EH (cell line): ENCODE measurements at places on chromosomes 7 and 10.

- no peak for DNase-seq
These were observed 85.5 kb downstream of the XRCC2 start for GRCh38 chr7:152590481-152590880.

- DNase-seq = peak; percentile 78
These were observed 54.2 kb downstream of the SLC39A12 start for GRCh38 chr10:18005781-18006456.

DNA sequence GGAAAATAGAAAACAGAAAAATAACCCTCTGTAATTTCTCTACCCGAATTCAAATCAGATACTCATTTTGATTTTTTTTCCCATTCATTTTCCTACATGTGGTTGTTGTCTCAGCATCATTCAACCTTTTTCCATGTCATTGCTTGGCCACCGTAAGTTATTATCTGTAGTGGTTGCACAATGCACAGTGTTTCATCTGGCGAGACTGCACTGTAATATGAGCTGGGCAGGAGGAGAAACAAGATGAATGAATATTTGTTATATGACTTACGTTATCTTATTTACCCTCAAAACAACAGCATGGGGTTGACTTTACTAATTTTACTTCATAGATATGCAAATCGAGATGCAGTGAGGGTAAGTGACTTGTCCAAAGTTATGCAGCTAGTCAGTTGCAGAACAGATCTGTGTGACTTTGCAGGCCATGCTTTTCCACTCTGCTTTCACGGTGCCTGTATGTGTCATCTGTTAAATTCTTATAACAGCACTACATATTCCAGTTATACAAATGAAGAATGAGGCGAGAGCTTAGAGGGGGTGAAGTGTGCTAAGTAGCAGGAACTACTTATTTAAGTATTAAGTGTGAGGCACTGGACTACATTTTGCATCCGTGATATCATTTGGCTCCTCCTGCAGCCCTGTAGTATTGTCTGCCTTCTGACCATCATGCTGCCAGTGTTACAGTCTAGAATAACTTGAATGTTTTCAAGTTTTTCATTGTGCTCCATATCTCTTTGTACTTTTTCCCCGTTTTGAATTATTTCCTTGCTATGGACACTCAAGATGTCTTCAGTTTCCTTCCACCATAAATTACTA lies 56.7 kb downstream of the ZMYND11 start:
- peak; percentile 60 for DNase-seq

DNA sequence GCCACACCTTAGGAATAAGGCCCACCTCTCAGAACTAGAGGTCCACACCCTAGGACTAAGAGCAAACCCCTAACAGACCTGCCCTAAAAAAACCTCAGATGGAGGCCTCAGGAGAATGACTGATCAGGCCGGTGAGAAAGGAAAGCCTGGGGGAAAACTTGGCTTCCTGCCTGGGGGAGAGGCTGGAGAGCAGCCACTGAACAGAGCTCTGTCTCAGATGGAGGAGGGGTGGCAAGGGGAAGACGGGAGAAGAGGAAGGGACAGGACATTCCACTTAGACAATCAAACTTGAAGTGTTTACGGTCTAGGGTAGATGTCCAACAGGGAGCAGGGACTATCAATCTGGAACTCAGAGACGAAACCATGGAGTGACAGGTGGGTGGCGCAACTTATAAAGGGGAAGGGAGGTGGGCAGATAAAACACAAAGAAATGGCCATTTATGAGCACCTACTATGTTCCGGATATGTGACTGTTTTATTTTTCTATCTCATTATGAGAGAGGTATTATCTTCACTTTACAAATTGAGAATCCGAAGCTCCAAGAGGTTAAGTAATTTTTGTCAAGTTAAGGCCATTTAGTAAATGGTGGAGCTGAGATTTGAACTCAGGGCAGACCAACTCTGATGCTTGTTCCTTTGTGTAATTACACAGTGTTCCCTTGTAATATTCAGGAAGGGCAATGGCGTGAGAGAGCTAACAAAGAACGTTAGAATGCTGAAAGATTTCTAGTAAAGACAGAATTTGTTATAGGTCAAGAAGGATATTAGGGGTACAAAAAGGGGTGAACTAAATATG lies 82.6 kb downstream of the DNMBP start:
- peak; percentile 87 for DNase-seq

DNA sequence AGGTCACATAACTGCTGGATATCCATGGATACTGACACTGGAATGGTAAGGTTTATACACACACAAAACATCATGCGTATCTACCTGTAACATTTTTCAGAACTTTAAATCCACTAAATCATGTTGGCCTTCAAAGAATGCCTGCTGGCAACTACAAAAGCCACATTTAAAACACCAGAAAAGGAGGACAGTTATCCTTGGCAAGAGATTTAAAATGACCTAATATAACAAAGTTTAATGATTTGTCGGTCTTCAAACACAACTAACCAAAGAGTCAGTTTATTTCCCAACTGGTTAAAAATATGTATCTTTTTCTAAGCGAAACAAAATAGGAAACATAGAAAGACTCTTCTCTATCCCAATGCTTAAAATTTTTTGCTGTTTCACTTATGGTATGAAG lies 24.0 kb downstream of the WAPL start:
- DNase-seq = no peak

DNA sequence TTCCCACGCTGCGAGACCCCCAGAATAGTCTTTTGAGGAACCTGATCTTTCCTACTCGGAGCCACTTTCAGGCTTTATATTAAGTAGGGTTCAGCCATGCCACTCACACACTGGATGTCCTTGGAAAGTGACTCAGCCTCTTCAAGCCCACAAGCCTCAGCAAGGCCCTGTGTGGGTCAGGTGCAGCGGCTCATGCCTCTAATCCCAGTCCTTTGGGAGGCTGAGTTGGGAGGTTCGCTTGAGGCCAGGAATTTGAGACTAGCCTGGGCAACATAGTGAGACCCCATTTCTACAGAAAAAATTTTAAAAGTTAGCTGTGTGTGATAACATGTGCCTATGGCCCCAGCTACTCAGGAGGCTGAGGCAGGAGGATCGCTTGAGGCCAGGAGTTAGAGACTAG lies 119.7 kb upstream of the TNRC18 start:
- DNase-seq = no peak

DNA sequence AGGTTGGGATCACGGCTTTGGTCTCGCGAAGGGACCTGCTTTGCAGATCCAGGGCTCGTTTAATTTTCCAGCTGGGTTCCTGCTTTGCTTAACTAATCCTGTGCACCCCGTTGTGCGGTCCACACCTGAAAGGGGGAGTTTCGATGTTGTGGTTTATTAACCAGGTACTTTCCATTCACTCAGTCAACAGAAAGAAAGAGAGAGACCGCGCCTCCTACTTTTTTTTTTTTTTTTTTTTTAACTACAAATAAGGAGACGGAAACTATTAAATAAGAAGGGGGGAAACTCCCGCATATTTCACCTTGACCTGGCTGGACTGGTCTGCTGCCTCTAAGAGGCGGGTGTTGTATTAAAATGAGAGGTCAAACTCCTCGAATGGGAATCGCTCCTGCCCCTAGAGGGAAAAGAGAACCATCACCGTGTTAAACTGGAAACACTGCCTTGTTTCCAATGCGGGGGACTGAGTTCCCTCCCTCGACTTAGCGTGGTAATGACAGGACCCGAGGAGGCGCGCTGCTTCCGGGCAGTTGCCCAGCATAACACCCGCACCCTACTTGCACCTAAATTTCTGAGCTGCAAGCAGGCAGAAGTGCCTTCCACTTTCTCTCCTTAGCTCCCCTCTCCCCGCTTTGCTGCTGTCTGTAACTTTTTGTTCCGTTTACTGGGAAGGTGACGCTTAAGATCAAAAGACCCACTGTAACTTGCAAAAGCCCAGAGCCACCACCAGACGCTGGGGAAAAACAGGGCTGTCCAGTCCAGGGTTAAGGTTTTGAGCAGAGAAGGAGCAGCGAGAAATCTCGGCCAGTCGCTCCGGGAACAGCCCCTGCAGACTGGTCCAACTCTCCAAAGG lies 1.1 kb upstream of the ITGB8 start:
- DNase-seq = peak; percentile 48

DNA sequence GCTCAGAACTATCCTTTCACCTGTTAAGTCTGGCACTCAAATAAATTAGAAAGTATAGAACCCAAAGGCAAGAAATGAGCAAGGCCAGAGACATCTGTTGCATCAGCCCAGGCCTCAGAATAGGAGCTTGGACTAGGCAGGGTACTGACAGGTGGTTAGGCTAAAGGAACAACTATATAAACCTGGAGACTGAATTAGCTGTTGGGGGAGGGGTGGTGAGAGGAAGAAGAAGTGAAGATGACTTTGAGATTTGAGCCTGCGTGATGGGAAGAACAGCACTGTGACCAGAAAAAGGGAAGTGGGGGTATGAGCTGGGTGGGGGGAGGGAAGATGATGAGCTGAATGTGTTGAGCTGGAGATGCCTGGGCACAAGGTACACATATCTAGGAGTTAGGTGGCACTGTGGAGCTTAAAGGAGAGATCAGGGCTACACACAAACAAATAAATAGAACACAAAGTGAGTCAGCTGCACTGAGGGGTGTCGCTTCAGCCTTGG lies 244.7 kb downstream of the PTEN start:
- no peak for DNase-seq

- DNase-seq = peak; percentile 68
These were observed 7.4 kb downstream of the IGF2BP3 start for GRCh38 chr7:23462846-23463245.

GRCh38 chr10:31187607-31188210 lies 131.3 kb upstream of the ZEB1 start:
- no peak for DNase-seq

GRCh38 chr10:77463967-77464745 lies 173.5 kb downstream of the KCNMA1 start:
- peak; percentile 46 for DNase-seq

DNA sequence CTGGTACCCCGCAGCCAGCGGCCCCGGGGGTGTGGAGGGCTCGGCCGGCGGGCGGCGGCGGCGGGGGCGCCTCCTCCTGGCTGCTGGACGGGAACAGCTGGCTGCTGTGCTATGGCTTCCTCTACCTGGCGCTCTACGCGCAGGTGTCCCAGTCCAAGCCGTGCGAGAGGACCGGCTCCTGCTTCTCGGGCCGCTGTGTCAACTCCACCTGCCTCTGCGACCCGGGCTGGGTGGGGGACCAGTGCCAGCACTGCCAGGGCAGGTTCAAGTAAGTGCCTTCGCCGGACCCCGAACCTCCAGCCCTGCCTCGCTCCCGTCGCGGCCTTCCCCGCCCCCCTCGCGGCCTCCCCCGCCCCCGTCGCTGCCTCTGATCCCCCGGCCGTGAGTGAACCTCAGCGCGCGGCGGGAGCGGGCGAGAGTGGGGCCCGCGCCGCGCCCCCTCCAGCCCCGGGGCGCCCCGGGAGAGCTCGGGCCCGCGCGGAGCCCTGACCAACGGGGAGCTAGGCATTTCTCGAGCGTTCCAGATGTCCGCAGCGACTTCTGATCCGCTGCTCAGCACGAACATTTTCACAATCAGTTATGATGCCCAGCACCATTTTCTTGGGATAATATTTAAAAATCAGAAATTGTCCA lies 727 bp downstream of the ATRNL1 start:
- DNase-seq = no peak

- DNase-seq = peak; percentile 11
These were observed 2.5 kb downstream of the ENTPD1 start for GRCh38 chr10:95758351-95759025.

- no peak for DNase-seq
These were observed 552 bp upstream of the RAB18 start for GRCh38 chr10:27503498-27504006.

GRCh38 chr10:132183046-132183445 lies 3.7 kb upstream of the DPYSL4 start:
- DNase-seq = no peak

- no peak for DNase-seq
These were observed 276.7 kb downstream of the PARD3 start for GRCh38 chr10:34538281-34538829.
